HAP-1 (cell line): ENCODE measurements at places on chromosomes 12 and 14.

DNA sequence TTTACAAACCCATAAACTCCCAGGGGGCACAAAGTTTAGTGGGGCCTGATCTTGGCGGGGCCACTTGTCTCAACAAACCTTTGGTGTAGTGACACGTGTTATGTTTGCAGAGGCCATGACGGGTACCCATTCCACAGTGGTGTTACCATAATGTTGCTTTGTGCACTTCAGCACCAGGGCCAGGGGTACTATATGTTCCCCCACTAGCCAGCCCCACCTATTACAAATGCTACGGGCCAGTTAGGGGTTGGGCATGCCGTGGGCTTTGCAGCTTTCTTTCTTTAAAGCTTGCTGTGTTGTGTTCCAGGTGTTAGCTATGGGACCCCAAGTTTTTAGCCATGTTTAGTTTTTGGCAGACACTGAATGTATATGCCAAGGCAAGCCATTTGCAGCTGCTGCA lies 30.8 kb upstream of the G2E3 start:
- no peak for DNase-seq

GRCh38 chr14:54152351-54152750 lies 195.7 kb upstream of the BMP4 start:
- no peak for DNase-seq

DNA sequence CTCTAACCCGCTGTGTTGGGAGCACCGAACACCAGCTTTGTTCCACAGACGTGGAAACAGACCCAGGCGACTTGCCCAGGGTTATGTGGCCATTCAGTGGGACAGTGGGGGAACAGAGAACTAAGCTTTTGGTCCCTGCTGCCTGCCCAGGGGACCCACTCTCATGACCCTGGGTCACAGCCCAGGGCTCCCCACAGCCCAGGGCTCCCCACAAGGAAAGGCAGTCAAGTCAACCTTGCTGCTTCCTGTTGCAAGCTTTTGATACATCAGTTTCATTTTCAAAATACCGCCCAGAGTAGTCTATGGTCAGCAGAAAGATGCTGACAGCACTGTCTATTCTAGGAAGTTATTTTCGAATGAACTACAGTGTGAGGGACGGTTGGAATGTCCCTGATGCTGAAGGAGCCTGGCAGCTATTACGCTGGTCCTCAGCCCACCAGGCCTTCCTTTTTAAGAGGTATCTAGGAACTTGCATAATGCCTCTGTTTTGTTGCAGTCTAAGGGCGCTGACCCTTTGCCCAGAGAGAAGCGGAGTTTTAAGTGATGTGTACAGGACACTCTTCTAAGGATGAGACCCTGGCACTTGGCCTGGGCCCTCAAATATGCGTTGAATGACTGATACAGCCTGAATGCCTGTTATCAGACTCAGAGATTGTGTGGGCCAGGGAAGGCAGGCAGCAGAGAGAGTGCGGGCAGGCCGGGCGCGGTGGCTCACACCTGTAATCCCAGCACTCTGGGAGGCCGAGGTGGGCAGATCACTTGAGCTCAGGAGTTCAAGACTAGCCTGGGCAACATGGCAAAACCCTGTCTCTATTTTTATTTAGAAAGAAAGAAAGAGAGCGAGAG lies 12.6 kb upstream of the TTC7B start:
- DNase-seq, result no peak

GRCh38 chr12:57129321-57129842 lies 1.1 kb downstream of the LRP1 start:
- DNase-seq, result no peak

DNA sequence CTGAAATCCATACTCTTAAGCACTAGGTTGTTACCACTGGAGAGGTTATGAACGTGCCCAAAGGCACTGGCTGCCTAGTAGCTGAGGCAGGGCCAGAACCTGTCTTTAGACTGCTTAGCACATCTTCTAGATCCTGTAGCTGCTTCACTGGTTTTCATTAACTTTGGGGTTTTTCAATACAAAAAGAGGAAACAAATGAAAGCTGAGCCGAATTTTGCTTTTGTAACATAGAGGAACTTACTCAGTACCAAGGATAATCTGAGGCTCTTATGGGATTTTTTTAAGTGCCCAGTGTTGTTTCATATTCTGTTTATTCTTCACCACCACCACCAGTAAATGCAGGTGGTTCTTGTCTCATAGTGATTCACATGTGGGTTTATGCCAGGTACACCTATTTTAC lies 396.1 kb downstream of the RAD51B start:
- no peak for DNase-seq

GRCh38 chr14:89041257-89041582 lies 216.8 kb downstream of the TTC8 start:
- DNase-seq, result peak; percentile 73

GRCh38 chr14:23021434-23021833 lies 11.5 kb upstream of the C14orf93 start:
- no peak for DNase-seq

DNA sequence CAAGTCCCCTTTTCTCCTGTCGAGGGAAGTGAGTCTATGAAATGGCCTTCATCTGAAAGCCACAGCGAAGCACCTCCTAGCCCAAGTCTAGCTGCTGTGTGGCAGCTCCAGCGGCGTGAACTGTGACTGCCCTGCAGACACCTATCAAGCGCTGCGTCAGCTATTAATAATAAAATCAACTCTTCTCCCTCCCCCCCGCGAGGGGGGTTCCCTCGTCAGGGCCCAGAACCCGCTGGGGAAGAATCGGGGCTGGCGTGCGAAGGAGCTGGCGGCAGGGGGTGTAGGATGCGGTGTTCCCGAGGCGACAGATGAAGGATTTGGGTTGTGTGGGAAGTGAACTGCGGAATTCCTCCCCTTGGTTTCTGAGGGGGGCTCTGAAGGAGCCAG lies 662 bp upstream of the ATP2A2 start:
- DNase-seq, result peak; percentile 62

DNA sequence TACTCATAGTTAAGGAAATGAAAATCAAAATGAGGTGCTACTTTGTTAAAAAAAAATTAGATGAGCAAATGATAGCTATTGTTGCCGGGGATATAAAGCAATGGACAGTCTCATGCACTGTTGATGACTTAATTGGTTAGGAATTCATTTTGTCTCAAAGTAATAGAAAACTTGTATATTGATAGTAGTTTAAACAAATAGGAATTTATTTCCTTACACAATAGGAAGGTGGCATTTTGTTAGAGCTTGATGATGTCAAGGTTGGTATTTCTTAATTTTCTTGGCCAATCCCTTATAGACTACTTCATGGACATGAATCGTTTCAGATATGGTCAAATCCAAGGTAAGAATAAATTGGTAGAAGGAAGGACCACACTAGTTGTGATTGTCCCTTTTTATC lies 7.8 kb downstream of the PRPF39 start:
- DNase-seq, result no peak

- no peak for DNase-seq
Observed at GRCh38 chr12:22799503-22799902, 174.5 kb downstream of the ETNK1 start.

GRCh38 chr12:63668028-63668799 lies at the start of gene DPY19L2:
Gene DPY19L2, minus strand, starts transcription at chr12:63668493. Its CDS starts 100 bp downstream, at chr12:63668393.
- peak; percentile 88 for DNase-seq
